ENCODE measurements at places on chromosomes 6 and 20.

GRCh38 chr6:166318227-166318626 lies 10.0 kb upstream of the PRR18 start:
- DNase-seq: no peak

DNA sequence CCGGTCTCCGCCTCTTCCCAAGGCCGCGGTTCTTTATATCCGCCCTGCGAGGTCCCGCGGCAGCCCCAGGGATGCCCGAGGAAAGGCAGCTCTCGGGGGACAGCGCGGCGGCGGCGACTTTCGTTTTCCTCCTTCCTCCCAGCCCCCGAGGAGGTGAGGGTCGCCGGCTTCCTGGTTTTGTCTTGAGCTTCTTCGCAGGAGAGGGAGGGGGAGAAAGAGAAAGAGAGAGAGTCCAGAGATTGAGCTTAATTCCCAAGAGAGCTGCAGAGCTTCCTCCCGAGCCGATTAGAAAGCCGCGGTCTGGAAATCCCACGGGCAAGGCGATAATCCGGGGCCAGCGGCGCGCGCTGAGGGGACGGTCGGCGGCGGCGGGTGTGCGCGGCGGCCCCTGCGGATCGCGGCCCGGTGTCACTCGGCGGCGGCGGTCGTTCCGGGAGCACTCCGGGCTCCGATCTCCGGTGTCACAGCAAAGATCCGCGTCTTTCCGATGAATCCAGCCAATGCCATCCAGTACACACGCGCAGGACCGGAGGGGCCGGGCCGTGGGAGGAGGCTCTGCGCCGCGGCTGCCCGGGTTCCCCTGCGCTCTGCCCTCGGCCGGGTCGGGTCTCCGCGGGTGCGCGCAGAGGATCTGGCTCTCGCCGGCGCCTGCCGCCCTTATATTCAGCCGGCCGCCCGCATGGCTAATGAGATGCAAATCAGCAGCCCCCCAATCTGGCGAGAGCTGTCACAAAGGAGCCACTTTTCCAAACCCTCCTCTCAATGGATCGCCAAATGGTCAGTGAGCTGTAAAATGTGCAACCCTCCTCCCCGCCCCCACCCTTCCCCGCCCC lies at the start of gene DLL1:
DLL1 (minus strand) TSS at position 783 of the 833 bp plus-strand sequence. CDS start 939 bp downstream, outside the sequence.
- DNase-seq: no peak

- DNase-seq: no peak
Measured at GRCh38 chr20:36493801-36494114, 47.6 kb upstream of the MYL9 start.

DNA sequence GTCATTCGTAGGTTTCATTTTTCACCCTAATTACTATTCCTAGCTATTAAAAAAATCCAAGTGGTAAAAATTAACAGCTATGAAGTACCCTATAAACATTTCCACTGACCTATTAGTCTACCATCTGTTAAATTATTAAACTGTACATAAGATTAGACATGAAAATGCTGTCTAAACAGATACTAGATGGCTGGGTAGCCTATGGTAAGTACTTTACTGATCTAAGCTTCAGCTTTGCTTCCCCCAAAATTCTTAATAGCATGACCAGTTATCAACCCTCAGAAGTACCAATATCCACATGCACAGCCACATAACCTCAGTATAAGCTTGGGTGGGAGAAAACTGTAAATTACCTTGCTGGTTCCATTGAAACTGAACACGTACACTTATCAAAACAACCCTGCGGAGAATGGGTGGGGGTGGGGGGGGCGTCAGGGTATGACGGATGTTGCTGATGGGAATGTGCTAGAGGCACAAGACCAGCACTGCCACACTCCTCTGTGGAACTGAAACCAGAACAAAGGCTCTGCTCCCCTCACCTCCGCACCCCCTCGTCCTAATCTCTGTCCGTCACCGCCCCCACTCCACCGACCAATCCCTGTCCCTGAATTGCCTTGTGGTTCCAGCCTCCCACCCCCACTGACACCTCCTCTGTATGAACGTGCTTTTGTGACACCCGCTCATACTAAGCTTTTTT lies 45.3 kb downstream of the B4GALT5 start:
- DNase-seq: no peak

DNA sequence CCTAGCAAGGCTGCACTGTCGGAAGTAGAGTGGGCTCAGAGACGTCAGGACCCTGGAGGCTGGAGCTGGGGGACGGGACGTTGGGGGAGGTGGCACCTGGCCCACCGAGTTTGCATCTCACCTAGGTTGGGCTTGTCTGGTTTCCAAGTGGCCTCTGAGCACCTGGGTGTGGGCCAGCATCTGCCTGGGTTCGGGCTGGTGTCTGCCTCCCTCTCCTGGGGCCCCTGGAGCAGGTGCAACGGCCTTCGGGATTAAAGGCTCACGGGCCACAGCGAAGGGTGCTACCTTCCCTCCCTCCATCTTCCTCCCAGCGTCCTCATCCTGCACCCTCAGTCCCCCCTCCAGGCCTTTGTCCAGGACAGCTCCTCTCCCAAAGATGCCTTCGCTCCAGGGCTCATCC lies 6.0 kb downstream of the HRH3 start:
- no peak for DNase-seq

DNA sequence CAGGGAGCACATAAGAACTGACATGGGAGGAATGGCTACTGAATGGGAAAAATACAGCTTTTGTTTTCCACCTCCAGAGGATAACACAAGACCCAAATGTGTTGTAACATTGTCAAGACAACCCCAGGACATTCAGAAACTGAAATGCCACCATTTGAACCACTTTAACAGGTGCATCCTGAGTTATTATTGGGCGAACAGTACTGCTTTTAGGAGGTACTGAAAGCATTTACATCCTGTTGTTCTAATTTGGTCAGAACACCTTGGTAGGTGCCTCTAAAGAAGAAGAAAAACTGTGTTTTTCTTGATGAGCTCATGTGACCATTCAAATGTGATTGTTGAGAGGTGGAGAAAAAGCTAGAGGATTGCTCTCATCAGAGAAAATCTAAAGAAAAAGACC lies 6.4 kb upstream of the TXNDC5 start:
- DNase-seq: no peak

- DNase-seq: no peak
Measured at GRCh38 chr6:146847426-146847825, 248.7 kb downstream of the ADGB start.

DNA sequence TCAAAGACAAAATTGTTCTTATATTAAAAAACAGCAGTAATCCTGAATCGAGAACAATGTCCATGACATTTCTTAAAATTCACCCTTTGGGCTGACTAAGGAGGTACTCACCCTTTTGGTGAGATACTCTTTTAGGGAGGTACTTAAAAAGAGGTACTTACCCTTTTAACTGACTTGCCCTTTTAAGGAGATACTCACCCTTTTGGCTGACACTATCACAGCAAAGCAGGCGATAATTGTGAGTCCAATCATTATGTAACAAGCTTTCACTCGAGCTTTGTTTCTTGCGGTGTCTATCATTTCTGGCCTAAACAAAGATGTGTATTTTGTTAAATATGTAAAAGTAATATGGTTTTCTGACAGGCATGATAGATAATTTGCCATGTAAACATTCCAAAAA lies 3.7 kb downstream of the FAM162B start:
- DNase-seq: no peak

GRCh38 chr20:924639-925038 lies 8.5 kb upstream of the ANGPT4 start:
- DNase-seq: no peak

- DNase-seq: no peak
Measured at GRCh38 chr6:32946893-32947292, 6.0 kb downstream of the HLA-DMA start.

- no peak for DNase-seq
Measured at GRCh38 chr6:8821981-8822381, 386.6 kb upstream of the SLC35B3 start.

DNA sequence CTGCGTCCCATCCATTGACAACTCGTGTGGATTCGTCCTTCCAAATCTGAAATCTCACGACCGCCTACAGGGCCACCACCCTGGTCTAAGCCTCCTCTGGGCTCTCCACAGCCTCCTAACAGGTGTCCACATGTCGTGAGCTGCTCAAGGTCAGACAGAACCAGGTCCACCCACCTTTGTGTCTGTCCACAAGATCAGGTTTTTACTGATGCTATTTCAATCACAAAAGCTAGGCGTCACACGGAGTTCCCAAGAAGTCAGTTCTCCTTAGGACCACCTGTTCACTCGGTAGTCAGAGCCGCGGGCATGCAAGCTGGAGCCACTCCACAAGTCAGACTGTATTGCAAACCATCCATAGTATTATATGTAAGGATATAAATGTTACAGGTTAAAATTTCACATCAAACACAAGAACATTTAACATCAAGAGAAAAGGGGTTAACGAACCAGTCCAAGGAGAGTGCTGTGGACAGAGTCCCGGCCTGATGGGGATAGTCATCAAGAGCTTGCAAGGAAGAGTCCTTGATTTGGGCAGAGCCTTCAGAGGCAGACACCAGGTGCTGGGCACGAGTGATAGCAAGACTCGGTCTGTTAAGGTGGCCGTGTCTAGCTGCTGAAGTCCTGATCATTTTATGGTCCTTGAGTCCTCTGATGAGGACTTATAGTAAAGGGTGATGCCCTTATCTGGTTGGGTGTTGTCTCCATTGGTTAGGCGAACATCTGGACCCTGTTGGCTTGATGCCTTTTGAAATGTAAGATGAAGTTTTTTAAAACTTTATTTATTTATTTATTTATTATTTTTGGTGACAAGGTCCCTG lies 731 bp upstream of the DNPH1 start:
- DNase-seq: no peak

GRCh38 chr6:33199687-33200218 lies 712 bp downstream of the RXRB start:
- DNase-seq: no peak

- DNase-seq: no peak
Measured at GRCh38 chr6:155055729-155056128, 60.6 kb downstream of the TIAM2 start.

DNA sequence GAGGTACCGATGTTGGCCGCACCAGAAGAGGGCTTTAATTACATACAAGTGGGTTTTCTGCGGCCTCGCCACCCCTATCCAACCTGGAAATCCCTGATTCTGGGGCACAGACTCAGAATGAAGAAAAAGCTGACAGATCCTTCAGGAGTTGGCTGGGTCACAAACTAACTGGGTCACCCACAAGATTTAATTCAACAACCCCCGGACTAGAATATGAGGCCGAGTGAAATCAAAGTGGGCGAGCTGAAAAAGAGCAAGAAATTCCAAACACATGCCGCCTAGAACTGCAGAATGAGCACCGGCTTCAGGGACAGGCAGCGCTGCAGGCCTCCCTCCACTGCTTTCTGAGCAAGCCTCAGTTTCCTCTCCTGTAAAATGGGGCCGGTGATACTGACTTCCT lies 30.0 kb downstream of the GRM4 start:
- DNase-seq: no peak

Data from right lung (tissue), 10 donors.